ENCODE measurements at places on chromosomes 16 and 17.

DNA sequence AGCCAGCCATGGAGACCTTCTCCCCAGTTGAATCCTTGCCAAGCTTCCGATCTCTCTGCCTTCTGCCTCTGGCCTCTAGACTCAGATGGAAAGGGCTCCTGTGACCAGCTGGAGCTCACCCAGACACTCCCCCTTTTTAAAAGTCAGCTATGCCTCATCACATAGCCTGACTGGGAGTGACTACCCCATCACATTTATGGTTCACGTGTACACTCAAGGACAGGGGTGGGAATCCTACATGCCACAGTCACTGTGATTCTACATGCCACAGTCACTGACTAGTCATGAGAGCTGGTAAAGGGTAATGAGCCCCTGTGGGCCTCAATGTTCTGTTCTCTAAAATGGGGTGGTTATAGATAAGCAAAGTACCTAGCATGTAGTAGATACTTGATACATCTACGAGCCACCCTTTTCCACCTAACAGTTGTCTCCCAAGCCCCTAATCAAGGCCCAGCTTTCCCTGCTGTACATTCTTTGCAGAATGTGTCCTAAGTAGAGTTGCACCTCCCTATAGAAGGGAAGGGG lies 85.1 kb downstream of the RGS9 start:
- H3K4me1 ChIP-seq, result no peaks in the 10 kb centered on the region
- no peak overlapping the region for H3K27ac ChIP-seq
- H3K4me3 ChIP-seq, result no peak overlapping the region
- H3K36me3 ChIP-seq, result no peaks in the 10 kb centered on the region
- no peak for DNase-seq

- H3K4me3 ChIP-seq, result no peak overlapping the region
- no peaks in the 10 kb centered on the region for H3K4me1 ChIP-seq
- H3K27ac ChIP-seq, result no peak overlapping the region
These were observed 6.1 kb downstream of the SLC35G3 start for GRCh38 chr17:35188111-35188510.

- H3K4me1 ChIP-seq, result no peaks in the 10 kb centered on the region
- H3K27me3 ChIP-seq, result peaks cover 7% of the 10 kb centered on the region
- H3K4me3 ChIP-seq, result no peak overlapping the region
- no peak overlapping the region for H3K27ac ChIP-seq
These were observed 1.8 kb upstream of the CXCL16 start for GRCh38 chr17:4741544-4741943.

- DNase-seq, result no peak
- no peak overlapping the region for H3K4me3 ChIP-seq
- no peaks in the 10 kb centered on the region for H3K36me3 ChIP-seq
- H3K27me3 ChIP-seq, result no peaks in the 10 kb centered on the region
- no peak overlapping the region for H3K27ac ChIP-seq
- H3K4me1 ChIP-seq, result no peaks in the 10 kb centered on the region
These were observed 24.7 kb upstream of the PSMD7 start for GRCh38 chr16:74271872-74272271.

GRCh38 chr17:29146369-29146972 lies 33.7 kb downstream of the MYO18A start:
- H3K27ac ChIP-seq, result no peak overlapping the region
- peaks cover 25% of the 10 kb centered on the region for H3K4me1 ChIP-seq
- no peak overlapping the region for H3K4me3 ChIP-seq
- DNase-seq, result no peak

DNA sequence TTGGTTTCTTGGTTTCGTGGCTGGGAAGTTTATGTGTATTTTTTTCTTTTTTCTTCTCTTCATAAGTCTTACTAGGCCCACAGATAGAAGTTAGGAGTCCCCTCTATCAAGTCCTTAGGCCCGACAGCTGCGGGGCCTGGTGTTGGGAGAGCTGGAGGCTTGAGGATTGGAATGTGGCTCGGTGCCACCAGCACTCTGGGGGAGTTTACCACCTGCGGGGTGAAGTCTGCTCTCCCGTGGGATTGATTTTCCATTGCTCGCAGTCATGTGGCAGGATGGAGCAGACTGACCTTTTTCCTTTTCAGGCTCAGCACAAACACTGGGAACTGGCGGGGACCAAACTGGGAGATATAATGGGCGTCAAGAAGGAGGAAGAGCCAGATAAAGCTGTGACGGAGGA lies 7.5 kb downstream of the DHX38 start:
- no peaks in the 10 kb centered on the region for H3K4me1 ChIP-seq
- H3K36me3 ChIP-seq, result peaks cover 63% of the 10 kb centered on the region
- H3K27me3 ChIP-seq, result no peaks in the 10 kb centered on the region
- H3K4me3 ChIP-seq, result no peak overlapping the region
- no peak for DNase-seq
- H3K27ac ChIP-seq, result no peak overlapping the region

GRCh38 chr17:20097330-20097729 lies 88.2 kb downstream of the SPECC1 start:
- no peak overlapping the region for H3K27ac ChIP-seq
- H3K4me3 ChIP-seq, result no peak overlapping the region
- DNase-seq, result no peak
- H3K36me3 ChIP-seq, result no peaks in the 10 kb centered on the region

DNA sequence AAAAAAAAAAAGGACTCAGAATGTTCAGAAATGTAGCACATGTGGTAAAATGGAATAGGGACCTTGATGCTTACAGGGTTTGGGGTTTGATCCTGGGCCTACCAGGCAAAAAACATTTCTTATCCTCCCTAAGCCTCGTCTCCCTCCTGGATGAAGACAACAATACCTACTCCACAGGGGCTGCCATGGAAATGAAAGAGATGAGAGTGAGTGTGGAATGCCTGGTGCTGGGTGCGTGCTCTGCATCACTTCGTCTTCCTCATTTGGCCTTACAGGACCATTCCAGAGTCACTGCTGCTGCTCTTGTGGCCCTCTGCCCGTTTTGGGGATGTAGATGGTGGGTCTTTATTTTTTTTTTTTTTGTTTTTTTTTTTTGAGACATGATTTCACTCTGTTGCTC lies 692.9 kb upstream of the EEF2KMT start:
- no peaks in the 10 kb centered on the region for H3K27me3 ChIP-seq
- no peak overlapping the region for H3K4me3 ChIP-seq
- H3K4me1 ChIP-seq, result no peaks in the 10 kb centered on the region
- no peak for DNase-seq

GRCh38 chr16:9297437-9298113 lies 206.1 kb downstream of the HAPSTR1 start:
- H3K36me3 ChIP-seq, result no peaks in the 10 kb centered on the region
- peaks cover 16% of the 10 kb centered on the region for H3K4me1 ChIP-seq
- H3K27me3 ChIP-seq, result no peaks in the 10 kb centered on the region
- DNase-seq, result no peak
- H3K4me3 ChIP-seq, result no peak overlapping the region

DNA sequence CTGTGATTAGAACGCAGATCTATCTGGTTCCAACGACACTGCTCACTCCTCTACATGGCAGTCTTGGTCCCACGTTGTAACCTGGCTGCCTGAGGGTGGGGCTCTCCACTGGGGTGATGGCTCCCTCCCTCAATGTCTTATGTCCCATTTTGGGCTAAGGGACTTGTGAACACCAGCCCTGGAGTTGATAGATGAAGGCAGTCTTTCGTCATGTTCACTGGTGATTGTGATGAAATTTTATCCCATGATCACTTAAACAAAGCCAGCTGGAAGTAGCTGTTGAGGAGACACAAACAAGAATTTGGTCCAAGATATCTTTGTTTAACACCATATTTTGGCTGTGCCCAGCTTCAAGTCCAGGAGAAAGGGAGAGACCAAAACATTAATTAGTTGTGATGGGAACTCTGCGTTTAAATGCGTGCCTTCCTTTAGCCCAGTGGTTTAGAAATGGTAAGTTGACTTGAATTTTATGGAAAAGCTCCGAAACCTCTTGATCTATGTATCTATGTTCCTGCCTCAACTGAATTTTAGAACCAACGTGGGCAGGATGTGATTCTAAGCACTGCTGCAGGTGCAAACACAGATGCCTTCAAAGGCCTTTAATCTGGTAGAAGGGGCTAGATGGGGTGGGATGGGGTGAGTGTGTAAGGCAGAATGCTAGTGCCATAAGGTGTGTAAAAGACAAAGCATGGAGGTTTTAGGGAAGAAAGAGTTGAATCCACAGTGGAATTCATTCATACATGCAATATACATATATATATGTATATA lies 186.8 kb upstream of the IRX3 start:
- no peak overlapping the region for H3K4me3 ChIP-seq
- no peaks in the 10 kb centered on the region for H3K36me3 ChIP-seq
- H3K4me1 ChIP-seq, result no peaks in the 10 kb centered on the region
- H3K27me3 ChIP-seq, result no peaks in the 10 kb centered on the region
- no peak overlapping the region for H3K27ac ChIP-seq
- no peak for DNase-seq

DNA sequence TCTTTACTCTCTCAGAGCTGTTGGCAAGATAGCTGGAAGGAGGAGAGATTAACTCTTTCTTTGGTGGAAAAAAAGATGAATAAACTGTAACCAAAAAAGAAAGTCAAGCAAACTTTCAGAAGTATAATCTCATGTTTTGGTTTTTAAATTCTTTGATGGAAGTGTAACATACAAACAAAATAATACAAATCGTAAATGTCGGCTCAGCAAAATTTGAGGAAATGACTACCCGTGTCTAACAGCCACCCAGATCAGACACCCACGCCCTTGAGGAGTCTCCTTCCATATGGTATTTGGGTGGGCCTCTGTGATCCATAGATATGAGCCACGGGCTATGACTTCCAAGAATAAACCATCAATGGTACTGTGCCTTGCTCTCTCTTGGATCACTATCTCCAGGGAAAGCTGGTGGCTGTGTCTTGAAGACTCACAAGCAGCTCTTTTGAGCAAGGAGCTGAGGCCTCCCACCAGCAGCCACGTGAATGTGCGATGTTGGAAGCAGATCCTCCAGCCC lies 9.6 kb upstream of the CD300C start:
- no peaks in the 10 kb centered on the region for H3K4me1 ChIP-seq
- H3K4me3 ChIP-seq, result no peak overlapping the region
- no peaks in the 10 kb centered on the region for H3K27me3 ChIP-seq
- H3K36me3 ChIP-seq, result no peaks in the 10 kb centered on the region
